ENCODE measurements at places on chromosomes 11 and 22. TPM values are rescaled to one million over a fixed set of nuclear protein-coding genes. Genes with fewer than 3 reads are reported as not detected.

GRCh38 chr11:19350160-19350559, 109.4 kb upstream of the E2F8 start:
- peaks cover 2% of the 10 kb centered on the region for H3K36me3 ChIP-seq
- no peak overlapping the region for H3K4me3 ChIP-seq
- H3K27ac ChIP-seq = no peak overlapping the region
- peaks cover 5% of the 10 kb centered on the region for H3K4me1 ChIP-seq
- peaks cover 59% of the 10 kb centered on the region for H3K27me3 ChIP-seq

GRCh38 chr11:1604181-1604580, 4.1 kb downstream of the KRTAP5-3 start:
- no peaks in the 10 kb centered on the region for H3K36me3 ChIP-seq
- peaks cover 7% of the 10 kb centered on the region for H3K4me1 ChIP-seq
- no peak for DNase-seq
- peaks cover 52% of the 10 kb centered on the region for H3K27me3 ChIP-seq

GRCh38 chr22:34111210-34111824, 191.0 kb upstream of the LARGE1 start:
- no peak overlapping the region for H3K4me3 ChIP-seq
- H3K27ac ChIP-seq = no peak overlapping the region
- no peaks in the 10 kb centered on the region for H3K4me1 ChIP-seq
- DNase-seq = no peak

DNA sequence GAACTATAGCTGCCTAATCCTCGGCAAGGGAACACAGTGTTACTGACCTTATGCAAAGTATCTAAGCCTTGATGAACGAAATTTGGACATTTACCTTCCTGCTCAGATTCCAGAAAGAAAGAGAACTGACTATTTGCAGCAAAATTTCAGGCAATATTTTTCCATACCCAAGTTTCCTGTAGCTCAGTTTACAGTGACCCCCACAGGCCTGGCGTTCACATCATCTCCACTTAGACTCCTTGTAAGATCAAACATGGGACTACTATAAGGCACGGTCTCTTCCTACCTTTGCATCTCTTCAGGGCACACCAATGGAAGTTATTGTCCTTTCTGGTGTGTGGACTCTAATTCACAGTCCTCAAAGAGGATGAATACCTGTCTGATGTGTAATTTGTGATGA, 21.1 kb downstream of the MS4A6A start:
- H3K36me3 ChIP-seq = no peaks in the 10 kb centered on the region
- no peak overlapping the region for H3K4me3 ChIP-seq
- no peak overlapping the region for H3K27ac ChIP-seq
- peaks cover 13% of the 10 kb centered on the region for H3K27me3 ChIP-seq
- peaks cover 10% of the 10 kb centered on the region for H3K4me1 ChIP-seq

DNA sequence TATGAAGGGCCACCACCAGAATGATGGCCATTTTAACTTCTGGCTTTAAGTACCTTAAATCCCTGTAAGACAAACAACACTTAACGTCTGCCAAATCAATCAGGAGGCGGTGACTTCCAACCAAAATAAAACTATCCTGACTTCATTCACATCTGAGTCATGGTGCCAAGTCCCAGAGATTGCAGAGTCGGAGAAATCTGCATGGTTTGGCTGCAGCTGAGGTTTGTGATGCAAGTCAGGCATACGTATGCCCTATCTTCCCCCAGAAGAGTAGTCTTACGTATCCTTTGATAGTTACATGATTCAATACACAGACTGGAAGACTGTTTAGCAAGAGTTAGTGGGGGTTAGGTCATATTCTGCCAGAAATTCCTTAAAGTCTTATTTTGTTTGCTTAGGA, 1.7 kb upstream of the GAB2 start:
- peaks cover 18% of the 10 kb centered on the region for H3K27me3 ChIP-seq
- peaks cover 4% of the 10 kb centered on the region for H3K36me3 ChIP-seq
- no peak for DNase-seq
- peaks cover 50% of the 10 kb centered on the region for H3K4me1 ChIP-seq

DNA sequence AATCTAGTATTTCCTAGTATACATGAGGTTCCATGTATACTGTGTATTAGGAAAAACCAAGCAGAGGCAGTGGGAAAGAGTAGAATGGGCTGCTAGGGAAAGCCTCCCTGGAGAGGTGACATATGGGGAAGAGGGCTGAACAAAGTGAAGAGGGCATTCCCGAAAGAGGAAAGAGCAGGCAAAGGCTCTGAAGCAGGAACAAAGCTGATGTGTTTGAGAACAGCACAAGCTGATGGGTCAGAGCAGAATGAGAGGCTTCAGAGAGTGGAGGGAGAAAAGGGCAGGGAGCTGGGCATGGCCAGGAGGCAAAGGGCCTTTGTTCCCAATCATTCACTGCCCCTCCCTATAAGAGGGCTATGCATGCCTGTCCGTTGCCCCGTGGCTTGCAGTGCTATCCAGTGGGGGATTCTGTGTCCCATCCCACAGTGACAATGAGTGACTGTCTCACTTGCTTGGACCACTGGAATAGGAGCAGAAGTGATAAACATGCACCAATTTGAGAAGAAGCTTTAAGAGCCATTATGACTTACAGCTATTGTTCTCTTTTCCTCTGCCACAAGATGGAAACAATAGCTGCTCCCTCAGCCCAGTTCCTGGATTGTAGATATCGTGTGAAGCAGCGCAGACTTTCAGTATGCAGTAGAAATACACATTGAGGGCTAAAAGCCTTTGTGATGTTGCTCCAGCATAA, 39.6 kb downstream of the GALNT18 start:
- peaks cover 7% of the 10 kb centered on the region for H3K27me3 ChIP-seq
- H3K4me3 ChIP-seq = no peak overlapping the region

- DNase-seq = no peak
- no peak overlapping the region for H3K27ac ChIP-seq
- no peak overlapping the region for H3K4me3 ChIP-seq
- H3K36me3 ChIP-seq = no peaks in the 10 kb centered on the region
- H3K4me1 ChIP-seq = no peaks in the 10 kb centered on the region
Measured at GRCh38 chr11:41989823-41990380, 530.5 kb upstream of the LRRC4C start.

DNA sequence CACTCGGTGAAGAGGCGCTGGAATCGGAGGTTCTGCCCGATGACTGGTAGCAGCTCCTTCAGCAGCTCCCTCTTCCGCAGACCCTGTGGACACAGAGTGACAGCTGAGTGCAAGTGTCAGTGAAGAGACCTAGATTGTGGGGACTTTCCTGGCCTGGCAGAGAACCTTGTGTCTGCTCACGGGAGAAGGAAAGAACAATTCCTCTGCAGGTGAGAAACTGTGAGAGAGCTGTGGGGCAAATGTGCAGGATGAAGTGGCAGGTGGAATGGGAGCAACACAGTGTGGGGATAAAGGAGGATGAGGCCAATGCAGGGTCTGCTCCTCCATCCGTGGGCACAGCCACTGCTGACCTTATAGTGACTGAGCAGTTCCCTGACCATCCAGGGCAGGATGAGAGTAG, 40.0 kb upstream of the CLTCL1 start:
- no peak overlapping the region for H3K27ac ChIP-seq
- peaks cover 71% of the 10 kb centered on the region for H3K36me3 ChIP-seq
- H3K4me1 ChIP-seq = no peaks in the 10 kb centered on the region
- DNase-seq = no peak

DNA sequence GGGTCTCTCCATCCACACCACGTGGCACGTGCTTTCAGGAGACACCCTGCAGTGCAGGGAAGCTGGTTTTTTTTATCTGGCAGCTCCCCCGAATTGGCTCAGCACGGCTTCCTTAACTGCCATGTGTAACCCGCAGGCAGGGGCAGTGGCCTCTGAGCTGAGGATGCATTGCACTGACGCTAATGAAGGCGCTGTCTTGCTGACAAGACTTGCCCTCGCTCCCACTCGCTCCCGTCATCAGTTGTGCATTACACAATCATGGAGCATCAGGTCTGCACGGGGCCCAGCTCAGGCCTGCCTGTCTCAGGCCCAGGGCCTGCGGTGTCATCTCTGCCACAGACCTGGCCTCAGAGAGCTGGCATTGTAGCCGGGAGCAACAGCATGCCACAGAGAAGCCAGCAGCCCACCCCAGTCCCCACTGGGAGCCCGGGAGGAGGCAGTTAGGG, 95.9 kb downstream of the ARHGAP8 start:
- H3K27me3 ChIP-seq = peaks cover 2% of the 10 kb centered on the region
- no peak overlapping the region for H3K27ac ChIP-seq
- no peak for DNase-seq
- no peak overlapping the region for H3K4me3 ChIP-seq
- no peaks in the 10 kb centered on the region for H3K36me3 ChIP-seq
- H3K4me1 ChIP-seq = peaks cover 1% of the 10 kb centered on the region

DNA sequence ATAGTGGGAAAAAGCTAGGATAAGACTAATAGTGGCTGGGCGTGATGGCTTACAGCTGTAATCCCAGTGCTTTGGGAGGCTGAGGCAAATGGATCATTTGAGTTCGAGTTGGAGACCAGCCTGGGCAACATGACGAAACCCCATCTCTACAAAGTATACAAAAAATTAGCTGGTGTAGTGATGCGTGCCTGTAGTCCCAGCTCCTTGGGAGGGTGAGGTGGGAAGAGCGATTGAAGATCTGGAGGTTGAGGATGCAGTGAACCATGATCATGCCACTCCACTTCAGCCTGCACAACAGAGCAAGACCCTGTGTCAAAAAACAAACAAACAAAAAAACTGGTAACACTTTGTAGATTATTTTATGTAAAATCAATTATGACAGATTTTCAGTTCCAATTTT, 8.8 kb downstream of the ARHGAP42 start:
- H3K27ac ChIP-seq = no peak overlapping the region
- DNase-seq = no peak
- H3K27me3 ChIP-seq = no peaks in the 10 kb centered on the region
- no peaks in the 10 kb centered on the region for H3K4me1 ChIP-seq

GRCh38 chr11:16924462-16924825, 89.8 kb downstream of the PLEKHA7 start:
- no peak for DNase-seq
- no peak overlapping the region for H3K27ac ChIP-seq
- H3K4me1 ChIP-seq = peaks cover 10% of the 10 kb centered on the region
- H3K27me3 ChIP-seq = peaks cover 60% of the 10 kb centered on the region
- peak overlapping the region; percentile 7 for H3K4me3 ChIP-seq

DNA sequence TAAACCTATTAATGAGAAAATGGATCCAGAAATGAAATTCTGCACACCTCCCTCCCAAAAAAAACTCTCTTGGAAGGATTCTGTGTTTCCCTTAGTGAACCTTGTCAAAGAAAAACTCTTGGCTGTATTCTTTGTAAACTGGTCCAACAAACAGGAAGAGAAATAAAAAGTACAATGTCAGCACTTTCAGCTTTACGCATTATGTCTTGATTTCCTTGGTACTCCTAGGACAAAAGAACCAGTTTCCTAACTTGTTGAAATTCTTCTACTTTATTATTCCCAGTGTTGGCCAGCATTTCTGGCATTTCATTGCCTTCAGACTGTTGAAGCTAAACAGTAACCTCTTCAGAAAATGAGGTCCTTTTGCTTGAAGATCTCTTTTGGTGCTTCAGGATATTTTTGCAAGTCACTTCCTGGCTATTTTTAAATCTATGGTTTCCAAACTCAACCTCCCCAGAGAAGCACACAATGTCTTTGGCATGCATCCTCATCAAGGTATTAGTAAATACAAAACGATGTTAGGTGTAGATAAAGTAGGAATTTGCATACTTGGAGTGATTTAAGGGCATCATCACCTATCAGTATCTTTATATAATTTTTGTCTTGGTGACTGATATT, 342.7 kb downstream of the AASDHPPT start:
- no peak for DNase-seq
- no peak overlapping the region for H3K27ac ChIP-seq
- H3K36me3 ChIP-seq = no peaks in the 10 kb centered on the region
- no peaks in the 10 kb centered on the region for H3K4me1 ChIP-seq
- H3K4me3 ChIP-seq = no peak overlapping the region

Gene SLC17A6
- total RNA-seq = not detected

Gene CAPN1
- 174 TPM for total RNA-seq

Gene BIK
- 1.9 TPM for total RNA-seq

Gene FAM180B
- 0.21 TPM for total RNA-seq

Gene YAP1
- total RNA-seq = 0.09 TPM

Gene CRYBB1
- total RNA-seq = 0.38 TPM

Gene FRMD8
- 56.7 TPM for total RNA-seq

Gene SLC25A17
- 24.5 TPM for total RNA-seq

Measured in activated CD8-positive, alpha-beta memory T cell treated with anti-CD3 and anti-CD28 coated beads, Interleukin-2, amount 10 ng/mL, durations not matched to agents 7 days and 5 days (primary cell).